ENCODE measurements at places on chromosomes 3 and 15.

GRCh38 chr3:103077910-103078309, 643.1 kb downstream of the ZPLD1 start:
- DNase-seq, result no peak

DNA sequence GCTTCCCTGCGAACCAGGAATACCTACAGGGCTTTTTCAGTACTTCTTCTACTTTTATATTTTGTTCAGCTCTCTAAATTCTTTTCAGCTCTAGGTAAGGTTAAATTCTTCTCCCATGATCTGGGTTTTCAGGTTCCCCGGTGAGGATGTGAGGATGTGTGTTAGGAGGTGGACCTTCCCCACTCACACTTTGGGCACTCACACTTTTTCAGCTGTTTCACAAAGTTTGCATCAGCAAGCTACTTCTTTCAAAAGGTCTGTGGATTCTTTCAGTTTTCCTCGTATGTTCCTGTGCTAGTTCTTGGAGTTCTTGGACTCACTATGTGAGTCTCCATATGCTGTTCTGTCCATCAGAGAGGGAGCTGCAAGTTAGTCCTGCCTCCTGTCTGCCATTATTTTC, 13.9 kb upstream of the OR5K2 start:
- DNase-seq, result no peak

DNA sequence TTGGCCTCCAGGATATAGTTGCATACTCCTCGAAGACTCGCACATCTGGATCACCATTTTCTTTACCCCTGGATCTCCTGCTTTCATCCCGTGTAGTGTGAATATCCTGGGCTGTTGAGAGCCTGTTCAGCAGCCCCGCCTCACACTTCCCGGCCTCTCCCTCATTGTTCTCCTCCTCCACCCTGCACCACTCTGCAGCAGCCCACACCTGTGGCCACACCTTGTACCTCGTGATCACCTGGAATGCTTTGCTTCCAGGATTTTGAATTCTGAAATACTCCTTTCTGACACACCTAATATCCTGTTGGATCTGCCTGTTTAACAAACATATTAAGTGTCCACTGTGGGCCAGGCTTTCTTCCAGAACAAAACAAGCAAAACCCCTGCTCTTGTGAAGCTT, 14.4 kb downstream of the ABHD17C start:
- DNase-seq, result no peak

DNA sequence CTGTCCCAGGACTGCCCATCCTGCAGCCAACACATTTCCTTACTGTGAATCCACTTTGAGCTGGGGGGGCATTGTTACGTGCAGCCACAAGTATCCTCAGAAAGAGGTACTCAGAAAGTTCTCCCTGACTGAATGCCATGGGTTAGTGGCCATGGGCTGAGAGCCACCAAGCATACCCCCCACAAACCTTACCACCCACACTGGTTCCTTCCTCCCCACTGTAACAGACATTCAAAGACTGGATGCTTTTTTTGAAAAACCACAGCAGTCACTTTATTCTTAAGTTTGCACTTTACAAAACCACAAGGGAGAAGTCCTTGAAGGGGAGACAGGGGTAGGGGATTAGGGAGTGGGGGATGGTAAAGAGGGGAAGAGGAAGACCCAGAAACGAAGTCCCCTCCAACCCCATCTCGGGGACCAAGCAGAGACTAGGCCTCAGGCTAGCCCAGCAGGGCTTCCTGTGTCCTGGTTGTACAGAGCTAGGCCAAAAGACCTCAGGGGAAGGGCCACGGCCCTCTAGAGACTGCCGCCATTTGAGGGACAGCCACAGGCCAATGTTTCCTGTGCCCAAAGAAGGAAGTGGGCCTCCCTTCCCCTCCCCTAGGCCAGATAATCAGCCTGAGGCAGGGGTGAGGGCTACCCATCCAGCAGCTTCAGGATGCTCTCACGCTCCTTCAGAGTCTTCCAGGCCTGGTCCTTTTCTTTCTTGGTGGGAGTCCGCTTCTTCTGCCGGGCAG, 10.1 kb upstream of the CAMK1 start:
- no peak for DNase-seq

GRCh38 chr3:168545591-168545990, 449.9 kb upstream of the GOLIM4 start:
- DNase-seq, result no peak
